Activated CD8-positive, alpha-beta memory T cell treated with anti-CD3 and anti-CD28 coated beads for 4 hours (primary cell): ENCODE measurements at places on chromosomes 1 and 21.

GRCh38 chr1:178964469-178965330 lies 61.0 kb upstream of the FAM20B start:
- DNase-seq, result no peak

- no peak for DNase-seq
These were observed 129.2 kb downstream of the DHRS3 start for GRCh38 chr1:12488666-12489354.

DNA sequence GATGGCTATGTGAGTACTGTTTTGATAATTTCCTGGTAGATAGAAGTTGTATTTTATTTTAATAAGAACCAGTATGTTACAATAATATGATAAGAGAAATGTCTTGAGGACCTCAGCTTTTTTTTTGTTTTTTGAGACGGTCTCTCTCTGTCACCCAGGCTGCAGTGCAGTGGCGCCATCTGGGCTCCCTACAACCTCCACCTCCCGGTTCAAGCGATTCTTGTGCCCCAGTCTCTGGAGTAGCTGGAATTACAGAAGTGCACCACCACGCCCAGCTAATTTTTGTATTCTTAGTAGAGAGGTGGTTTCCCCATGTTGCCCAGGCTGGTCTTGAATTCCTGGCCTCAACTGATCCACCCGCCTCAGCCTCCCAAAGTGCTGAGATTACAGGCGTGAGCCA lies 968.1 kb upstream of the ADGRL4 start:
- no peak for DNase-seq

DNA sequence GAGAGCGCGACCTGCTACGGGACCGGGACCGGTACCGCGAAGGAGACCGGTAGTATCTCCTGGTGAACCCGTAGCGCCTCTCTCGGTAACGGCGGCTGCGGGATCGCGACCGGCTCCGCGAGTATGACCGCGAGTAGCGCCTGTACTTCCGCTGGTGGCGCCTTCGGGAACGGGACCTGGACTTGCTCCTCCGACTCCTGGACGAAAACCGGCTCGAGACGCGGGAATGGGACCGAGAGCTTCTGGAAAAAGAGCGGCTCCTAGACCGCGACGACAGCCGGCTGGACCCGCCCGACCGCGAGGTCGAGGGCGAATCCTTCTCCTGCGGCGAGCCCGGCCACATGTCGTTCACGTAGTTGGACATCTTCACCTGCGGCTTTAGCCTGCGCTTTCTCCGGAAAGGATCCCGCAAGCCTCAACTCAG lies 642 bp downstream of the RSRP1 start:
- DNase-seq, result no peak

- no peak for DNase-seq
These were observed 129.7 kb downstream of the DUSP10 start for GRCh38 chr1:221612047-221612777.

- DNase-seq, result no peak
These were observed 8.1 kb upstream of the ETV3L start for GRCh38 chr1:157107702-157108101.

GRCh38 chr1:226203240-226203639 lies 16.7 kb upstream of the ACBD3 start:
- no peak for DNase-seq

- peak; percentile 17 for DNase-seq
These were observed 42.1 kb upstream of the ZNF496 start for GRCh38 chr1:247373721-247374141.

GRCh38 chr1:3399732-3400131 lies 54.7 kb upstream of the ARHGEF16 start:
- no peak for DNase-seq

- DNase-seq, result no peak
These were observed 58.4 kb downstream of the LAMC2 start for GRCh38 chr1:183244466-183244865.

DNA sequence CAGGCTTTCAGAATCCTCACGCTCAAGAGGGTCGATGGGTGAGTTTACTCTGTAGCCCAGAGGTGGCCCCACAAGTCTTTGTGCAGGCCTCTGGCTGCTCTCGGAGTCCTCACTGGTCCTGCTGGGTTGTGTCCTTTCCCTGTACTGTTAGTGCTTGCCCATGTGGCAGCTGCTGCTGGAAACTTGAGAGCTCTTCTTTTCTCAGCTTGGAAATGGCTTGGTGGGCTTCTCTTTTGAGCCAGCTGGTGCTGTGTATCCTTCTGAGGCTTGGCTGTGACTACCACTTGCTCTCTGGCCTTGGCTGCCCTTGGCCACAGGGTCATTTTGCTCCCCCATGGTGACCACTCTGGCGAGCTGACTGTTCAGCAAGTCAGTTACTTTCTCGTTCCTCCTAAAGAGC lies 82.2 kb upstream of the LMO4 start:
- DNase-seq, result no peak

DNA sequence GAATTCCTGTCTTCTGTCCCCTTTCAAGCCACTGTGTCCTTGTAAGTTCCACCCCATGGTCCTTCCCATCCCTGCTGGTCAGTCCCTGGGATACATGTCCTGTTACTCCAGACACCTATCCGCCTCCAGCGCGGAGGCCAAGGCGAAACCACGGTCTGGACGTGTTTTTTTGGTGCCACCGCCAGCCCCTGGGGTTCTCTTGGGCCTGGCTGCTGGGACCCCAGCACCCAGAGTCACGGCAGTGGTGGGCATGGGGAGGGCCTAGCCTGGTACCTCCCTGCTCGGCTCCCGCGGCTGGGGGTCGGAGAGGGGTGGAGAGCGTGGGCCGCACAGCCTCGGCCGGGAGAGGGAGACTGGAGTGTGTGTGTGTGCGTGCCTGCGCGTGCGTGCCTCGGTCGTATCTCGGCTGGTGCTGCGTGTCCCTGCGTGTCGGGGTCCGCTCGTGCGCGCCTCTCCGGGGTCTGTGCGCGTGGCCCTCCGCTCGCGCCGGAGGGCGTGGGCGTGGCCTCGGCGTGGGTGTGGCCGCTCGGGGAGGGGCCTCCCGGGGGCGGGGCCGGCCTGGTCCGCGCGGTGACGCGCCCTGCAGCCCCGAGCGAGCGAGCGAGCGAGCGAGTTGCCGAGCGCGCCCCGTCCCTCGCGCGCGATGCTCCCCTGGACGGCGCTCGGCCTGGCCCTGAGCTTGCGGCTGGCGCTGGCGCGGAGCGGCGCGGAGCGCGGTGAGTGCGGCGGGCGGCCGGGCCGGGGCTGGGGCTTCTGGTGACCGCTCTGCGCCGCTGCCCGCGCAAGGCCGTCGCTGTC lies at the start of gene VWA1:
TSS of gene VWA1 (plus strand) at position 585 of the 798 bp plus-strand sequence. CDS start at position 644, 59 bp downstream.
- peak; percentile 15 for DNase-seq

DNA sequence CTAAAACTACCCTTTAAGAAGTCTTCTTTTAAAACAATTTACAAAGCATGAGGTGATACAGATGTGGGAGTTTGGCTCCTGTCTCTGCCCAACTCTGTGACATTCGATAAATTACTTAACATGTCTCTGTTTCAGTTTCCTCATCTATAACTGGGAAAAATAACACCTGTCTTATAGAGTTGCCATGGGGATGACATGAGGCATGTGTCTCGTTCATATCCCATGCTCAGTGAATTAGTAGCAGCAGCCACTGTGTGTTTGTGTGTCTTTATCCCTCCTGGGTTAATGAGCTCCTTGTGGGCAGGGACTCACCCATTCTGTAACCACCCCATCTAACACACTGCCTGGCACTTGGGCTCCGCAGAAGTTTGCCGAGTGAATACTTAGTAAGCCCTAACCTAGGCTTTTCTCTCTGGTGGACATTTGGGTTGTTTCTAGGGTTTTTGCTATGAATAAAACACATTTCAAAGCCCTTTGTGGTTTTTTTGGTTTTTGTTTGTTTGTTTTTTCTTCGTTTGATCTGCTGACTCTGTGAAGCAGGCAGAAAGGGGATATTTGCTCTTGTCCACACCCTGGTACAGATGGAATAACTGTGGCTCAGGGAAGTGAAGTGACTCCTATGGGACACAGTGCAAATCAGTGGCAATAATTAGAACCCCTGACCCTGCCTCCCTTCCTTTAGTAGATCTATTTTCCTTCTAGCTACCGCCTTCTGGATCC lies 797 bp upstream of the KCNJ9 start:
- no peak for DNase-seq

GRCh38 chr1:17828991-17829390 lies 73.9 kb downstream of the ACTL8 start:
- DNase-seq, result no peak

- no peak for DNase-seq
These were observed 66.1 kb downstream of the DMRTA2 start for GRCh38 chr1:50357186-50357585.

GRCh38 chr1:11985171-11985570 lies 4.9 kb downstream of the MFN2 start:
- no peak for DNase-seq

GRCh38 chr1:167185062-167185461 lies 35.6 kb upstream of the POU2F1 start:
- DNase-seq, result no peak

DNA sequence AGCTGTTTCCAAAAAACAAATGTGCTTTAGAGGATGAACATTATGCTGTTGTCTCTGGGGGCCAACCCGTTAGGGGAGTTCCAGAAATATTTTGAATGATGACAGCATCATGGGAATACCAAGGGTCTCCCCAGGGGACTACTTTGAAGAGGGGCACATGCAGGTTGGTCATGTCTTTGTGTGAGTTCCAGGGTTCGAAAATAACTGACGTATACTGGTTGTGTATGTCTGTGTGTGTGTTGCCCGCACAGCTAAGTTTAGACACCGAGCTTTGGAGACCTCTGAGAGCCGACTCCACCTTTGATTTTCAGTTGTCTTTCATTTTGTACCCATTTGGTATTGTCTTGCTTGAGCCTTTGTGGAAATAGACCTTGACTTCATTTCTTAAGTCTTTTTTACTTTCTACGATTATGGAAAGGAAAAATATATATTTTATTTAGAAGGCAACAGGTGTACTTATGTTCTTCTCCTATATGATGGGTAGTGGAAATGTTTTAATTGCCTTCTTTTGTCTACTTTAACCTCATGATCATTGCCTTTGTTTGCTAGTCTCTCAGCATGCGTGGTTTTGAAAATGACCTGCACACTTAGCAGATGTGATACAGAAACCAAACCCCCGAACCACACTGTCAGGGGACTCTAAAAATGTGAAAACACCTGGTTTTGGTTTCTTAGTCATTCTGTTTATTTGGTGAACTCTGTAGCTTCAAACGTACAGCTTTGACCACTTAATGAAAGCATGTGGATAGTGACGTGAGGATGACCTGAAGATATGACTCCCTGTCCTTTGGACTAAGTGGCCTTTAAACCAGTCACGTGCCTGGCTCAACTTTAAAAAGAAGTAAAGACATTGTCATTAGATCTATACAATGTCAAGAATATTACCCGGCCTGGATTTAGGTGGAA lies 56.5 kb downstream of the GALNT2 start:
- DNase-seq, result no peak

DNA sequence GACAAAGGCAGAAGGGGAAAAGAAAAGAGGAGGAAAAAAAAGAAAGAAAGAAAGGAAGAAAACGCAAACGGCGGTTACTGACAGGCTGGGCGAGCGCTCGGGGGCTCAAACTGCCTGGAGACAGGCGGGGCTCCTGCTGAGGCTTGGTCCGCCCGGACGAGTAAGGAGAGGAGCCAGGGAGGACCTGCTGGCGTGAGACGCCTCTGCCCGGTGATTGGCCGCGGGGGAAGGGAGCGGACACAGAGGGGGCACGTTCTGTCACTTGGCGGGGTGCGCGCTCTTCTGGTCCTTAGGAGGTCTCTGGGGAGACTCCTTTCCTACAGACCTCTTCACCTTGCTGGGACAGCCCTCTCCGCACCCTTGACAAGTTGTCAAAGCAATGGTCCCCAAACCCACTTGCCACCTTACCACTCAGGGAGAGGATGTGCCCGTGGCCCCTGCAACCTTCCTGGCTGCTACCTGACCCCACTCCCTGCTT lies 791 bp upstream of the PIK3R3 start:
- peak; percentile 14 for DNase-seq

GRCh38 chr1:112704391-112704933 lies 2.5 kb downstream of the RHOC start:
- DNase-seq, result no peak

- DNase-seq, result no peak
These were observed 70.5 kb downstream of the CD2 start for GRCh38 chr1:116824631-116825206.

DNA sequence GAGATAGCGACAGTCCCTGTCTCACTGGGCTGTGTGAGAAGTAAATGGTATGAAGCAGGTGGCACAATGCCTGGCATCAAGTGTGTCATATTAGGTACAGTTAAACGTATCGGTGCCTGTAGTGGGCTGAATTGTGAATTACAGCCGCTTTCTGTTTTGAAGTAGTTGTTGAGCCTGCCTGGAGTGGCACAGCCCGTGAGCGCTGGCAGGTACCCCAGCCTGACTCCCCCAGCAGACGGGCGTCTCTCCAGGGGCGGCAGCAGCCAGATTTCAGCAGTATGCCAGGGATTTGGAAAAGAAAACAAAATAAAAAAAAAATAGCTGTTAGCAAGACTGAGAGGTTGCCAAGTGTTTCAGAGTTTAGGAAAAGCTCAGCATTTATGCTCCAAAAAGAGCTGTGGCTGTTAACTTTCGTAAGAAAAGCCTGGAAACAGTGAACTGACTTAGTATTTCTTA lies 26.6 kb upstream of the GPR153 start:
- DNase-seq, result no peak

DNA sequence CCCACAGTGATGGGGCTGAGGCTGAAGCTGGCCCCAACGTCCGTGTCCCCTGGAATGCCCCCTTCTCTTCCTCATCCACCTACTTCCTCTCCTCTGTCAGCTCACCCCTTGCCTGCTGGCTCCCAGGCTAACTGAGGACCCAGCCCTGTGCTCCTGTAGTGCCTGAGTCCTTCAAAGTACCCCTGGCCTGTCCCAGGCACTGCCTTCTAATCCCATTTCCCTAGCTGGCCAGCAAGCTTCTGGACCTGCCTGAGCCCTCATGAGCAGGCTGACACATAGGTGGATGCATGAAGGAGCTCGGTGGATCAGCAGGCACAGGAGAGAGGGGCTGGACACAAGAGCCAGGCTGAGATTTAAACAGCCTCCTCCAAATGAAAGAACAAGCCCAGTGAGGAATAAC lies 650.8 kb downstream of the NPHP4 start:
- no peak for DNase-seq

- DNase-seq, result no peak
These were observed 16.5 kb upstream of the PIGV start for GRCh38 chr1:26771285-26771642.

- no peak for DNase-seq
These were observed 86.4 kb downstream of the SYF2 start for GRCh38 chr1:25145775-25146393.

GRCh38 chr1:184075055-184076029 lies 23.8 kb downstream of the TSEN15 start:
- no peak for DNase-seq

- DNase-seq, result no peak
These were observed 45.1 kb downstream of the TMEM53 start for GRCh38 chr1:44628962-44629756.

GRCh38 chr1:81989524-81989923 lies 188.8 kb downstream of the ADGRL2 start:
- DNase-seq, result no peak

DNA sequence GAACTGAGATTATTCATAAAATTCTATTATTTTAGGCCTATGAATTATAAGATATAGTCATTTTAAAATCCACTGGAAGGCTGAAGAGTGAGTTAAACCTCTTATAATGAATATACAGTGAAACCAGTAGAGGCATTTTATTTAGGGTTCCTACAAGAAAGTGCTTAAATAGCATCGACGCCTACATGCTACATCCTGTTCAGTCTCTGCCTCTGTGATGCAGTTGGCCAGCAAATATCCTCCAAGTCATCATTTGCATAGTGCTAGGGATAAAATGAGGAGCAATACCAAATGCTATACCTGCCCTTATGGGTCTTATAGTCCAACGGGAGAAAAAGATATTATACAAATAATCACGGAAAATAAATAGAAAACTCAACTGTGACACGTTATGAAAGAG lies 59.6 kb downstream of the EDEM3 start:
- no peak for DNase-seq
